Fibroblast of skin of scalp (primary cell): ENCODE measurements at places on chromosomes 6 and 20.

GRCh38 chr20:33148040-33148439 lies 19.9 kb upstream of the BPIFA2 start:
- no peak for DNase-seq

GRCh38 chr6:91926827-91927226 lies 1340.0 kb upstream of the MAP3K7 start:
- no peak for DNase-seq

- DNase-seq = peak; percentile 80
Measured at GRCh38 chr6:22003287-22003686, 293.5 kb downstream of the PRL start.

DNA sequence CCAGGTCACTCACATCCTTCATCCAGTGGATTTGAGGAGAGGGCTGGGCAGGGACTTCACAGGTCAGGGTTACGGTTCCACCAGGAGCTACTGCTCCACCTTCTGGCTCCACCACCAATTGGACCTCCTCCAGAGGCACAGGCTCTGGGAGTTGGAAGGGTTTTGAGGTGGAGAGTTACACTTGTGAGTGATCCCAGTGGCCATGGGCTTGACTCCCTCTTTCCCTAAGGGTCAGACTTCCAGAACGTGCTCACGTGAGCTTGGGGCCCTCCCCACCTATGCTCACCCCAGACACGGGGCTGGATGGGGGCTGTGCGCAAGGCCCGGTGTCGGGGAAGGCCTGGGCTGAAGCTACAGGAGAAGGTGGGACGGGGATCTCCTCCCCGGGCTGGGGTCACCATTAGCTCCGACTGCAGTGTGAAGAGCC lies 1.5 kb downstream of the AGER start:
- no peak for DNase-seq

DNA sequence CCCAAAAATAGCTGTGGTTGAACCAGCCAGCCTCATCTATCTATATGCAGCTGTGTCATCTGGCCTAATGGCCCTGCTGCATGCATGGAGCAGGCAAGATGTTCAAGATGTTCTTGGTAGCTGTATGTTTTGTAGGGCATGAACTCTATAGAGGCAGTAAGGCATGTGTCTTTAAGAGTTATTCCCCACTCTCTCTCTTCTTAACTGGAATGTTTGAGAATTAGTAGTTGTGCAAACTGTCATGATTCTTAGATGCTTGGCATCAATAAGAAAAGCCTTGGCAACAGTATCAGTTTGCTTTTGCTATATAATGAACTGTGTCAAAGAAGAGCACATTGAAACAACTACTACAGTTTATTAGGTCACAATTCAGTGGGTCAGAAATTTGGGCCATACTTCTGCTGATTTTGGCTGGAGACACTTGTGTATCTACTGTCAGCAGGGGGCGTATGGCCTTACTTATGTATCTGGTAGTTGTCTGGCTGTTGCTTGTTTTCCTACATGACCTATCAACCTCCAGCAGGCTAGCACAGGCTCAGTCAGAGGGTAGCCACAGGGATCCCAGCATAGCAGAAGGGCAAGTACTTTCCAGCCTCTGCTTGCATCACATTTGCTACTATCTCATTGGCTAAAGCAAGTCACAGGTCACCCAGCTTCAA lies 56.1 kb upstream of the LAMP5 start:
- peak; percentile 44 for DNase-seq

DNA sequence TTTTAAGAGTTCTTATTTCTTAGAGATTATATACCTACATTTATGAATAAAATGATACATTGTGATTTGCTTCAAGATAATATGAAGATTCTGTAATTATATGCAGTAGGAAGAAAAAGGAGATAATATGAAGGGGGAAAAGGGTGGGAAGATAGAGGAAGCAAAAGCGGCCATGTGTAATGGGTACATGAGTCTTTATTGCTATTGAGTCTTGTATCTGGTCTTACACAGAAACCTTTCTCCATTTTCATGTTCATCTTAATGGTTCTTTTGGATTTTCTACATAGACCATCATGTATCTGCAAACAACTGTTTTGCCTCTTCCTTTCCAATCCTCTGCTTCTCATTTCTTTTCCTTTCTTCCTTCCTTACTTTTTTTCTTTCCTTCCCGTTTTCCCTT lies 36.1 kb downstream of the PHF20 start:
- DNase-seq = no peak

DNA sequence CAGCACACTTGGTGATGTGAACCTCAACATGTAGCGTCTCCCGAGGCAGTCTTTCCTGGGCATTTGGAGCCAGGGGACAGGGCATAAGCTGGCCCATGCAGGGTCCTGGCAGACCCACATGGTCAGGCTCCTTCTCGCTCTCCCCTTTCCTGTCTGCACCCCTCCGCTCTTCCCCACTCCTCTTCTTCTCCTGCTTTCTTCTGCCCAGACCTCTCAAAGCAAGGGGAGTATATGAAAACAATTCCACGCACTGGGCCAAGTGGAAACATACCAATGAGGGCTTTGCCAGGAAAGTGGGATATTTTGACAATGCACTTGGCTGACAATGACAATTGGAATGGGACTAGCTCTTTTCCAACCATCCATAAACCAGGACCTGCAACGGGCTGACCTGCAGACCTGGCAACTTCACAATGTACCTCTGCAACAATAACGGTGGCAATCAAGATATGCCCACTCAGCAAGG lies 58.9 kb upstream of the TRAF3IP2 start:
- no peak for DNase-seq

GRCh38 chr20:44028003-44028730 lies 113.5 kb downstream of the TOX2 start:
- DNase-seq = peak; percentile 39
